ENCODE measurements at places on chromosomes 7 and 10.
A peak's percentile ranks its signal among the peaks of the same experiment; 100 is the strongest.

GRCh38 chr7:131483586-131483985, 72.8 kb downstream of the PODXL start:
- DNase-seq = no peak

DNA sequence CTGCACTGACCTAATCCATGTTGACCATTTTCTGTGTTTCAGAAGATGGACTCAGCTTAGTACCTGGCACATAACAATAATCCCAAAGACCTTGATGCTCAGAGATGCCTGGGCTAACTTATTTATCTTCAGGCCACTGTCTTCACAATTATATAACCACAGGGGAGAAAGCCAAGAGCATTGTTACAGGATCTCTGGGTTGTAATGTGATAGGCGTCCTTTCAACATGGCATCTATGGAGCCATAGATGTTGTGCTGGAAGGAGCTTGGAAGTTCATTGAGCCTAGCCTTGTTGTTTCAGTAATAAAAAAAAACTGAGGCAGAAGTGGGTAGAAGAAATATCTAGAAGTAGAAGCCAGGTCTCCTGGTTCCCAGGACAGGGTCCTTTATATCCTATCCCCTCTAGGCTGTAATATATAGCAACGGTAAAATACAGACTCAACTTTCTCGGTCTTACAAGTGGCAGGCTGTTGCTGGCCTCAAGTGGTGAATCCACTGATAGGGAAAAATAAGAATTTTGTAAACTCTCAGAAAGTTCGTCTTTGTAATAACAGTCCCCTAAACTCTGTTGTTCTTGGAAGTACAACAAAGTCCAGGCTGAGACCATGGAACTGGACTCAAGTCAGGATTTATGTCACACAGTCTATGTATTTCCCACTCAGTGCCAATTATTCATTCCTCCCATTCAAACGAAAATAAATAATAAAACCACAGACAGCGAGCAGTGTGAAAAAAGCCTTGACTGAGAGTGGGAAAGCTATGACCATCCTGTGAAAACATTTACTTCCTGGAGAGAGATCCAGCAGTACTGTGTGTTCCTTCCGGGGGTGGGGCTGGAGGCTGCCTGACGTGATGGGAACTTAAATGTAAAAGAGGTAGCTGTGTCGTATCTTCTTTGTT, 277.6 kb downstream of the REEP3 start:
- no peak for DNase-seq

DNA sequence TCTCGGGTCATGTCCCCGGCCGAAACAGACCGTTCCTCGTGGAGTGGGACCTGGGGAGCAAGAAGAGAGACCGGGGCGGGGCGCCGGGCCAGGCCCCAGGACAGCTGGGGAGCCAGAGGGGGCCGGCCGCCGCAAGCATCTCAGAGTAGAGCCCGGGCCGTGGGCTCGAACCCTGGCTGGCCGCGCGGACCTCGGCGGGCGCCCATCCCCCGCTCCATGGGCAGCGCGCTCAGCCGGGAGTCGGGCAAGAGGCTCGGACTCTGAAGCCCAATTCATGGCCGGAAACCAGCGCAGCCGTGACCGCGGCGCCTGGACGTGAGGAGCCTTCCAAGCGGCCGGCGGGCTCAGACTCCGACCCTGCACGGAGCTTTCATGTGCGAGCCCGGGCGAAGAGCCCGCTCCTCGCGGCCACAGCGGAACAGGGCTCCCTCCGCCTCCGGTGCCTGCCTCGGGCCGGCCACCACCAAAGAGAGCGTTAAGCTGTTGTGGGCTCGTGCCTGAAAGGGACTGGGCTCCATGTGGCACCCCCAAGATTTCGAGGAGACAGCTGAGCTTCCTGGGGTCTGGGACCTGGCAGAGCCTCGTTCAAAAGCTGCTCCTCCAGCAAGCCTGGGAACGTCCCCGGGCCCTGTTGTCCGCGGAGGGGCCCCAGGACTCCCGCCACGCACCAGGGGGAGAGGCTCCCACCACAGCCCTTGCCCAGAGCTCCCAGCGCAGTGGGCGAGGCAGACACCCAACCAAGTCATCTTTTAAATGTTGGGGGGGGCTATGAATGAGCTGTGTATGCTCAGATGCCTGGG, 757 bp upstream of the GRID1 start:
- DNase-seq = no peak

- DNase-seq = no peak
Measured at GRCh38 chr10:61321041-61321857, 131.9 kb downstream of the TMEM26 start.

DNA sequence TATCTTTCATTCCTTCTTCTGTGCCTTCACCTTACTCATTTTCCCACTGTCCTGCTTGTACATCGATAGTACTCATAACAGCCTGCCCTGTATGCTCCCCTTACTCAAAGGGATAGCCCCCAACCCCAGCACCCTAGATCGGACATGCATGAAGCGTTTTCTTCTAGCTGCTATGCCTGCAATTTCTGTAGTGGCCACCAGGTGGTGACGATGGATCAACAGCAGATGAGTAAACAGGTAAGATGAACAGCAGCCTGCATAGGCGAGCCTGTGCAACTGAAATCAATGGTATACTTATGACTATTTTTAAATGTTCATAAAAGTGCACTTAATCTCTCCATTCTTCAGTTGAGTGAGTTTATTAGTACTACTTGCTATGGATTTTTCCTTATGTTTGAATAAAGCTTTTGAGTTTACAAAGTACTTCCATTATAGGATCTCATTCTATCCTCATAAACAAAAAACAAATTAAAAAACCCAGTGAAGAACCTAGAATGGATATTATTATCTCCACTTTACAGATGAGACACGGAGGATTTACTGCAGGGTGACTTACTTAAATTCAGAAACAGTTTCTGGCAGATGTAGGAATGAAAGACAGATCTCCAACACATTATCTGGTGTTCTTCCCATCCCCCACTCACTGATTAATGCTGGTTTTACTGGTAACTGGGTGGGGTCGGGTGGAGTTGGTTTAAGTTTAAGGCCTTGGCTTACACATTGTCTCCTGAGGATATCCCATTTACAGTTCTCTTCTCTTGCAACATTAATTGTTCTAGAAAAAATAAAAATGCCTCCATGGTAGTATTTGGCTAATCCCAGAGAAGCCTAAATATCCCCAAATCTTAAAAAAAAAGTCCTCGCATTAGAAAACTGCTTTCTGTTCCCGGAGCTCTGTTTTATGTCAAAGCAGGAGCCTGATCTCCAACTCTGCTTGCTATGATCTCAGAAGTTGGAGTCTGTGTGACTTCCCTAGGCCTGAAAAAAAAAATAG, 222.1 kb downstream of the GLI3 start:
- DNase-seq = peak; percentile 19

DNA sequence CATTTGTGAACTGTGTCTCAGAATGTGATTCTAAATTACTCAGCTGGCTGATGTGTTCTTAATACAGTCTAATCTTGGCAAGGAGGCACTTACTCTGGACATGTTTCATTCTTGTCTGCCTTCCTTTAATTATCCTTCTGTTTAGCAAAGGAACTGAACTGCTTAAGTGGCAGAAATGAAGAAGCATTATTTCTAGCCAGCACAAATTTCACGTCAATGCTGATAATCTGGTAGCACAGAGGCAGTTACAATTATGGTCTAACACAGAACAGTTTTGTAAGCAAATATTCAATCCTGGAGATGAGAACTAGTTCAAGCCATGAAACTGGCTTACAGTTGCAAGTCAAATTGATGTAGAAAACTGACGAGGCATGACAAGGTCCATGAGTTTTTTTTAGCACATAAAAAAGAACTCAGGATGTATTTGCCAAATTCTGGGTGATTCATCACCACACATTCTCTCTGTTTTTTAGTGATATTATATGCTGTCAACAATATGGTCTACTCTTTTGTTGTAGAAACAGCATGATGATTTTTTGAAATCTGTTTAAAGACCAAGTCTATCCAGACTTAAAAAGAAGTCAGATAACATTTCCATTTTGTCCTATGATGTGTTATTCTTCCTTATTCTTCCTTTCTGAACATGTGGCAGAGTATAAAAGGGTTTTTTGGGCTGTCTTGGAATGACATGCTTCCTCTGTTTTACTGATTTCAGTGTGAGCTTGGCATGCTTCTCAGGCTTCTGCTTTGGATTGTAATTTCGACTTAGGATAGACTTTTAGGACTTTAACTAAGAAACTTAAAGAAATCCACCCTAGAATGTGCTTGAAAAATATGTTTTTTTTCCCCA, 154.8 kb downstream of the DNAJB9 start:
- no peak for DNase-seq

- no peak for DNase-seq
Measured at GRCh38 chr7:2530071-2530987, 10.8 kb downstream of the LFNG start.

- no peak for DNase-seq
Measured at GRCh38 chr10:73974309-73974946, 23.5 kb upstream of the VCL start.

- DNase-seq = no peak
Measured at GRCh38 chr10:75956624-75957023, 525.2 kb downstream of the LRMDA start.

DNA sequence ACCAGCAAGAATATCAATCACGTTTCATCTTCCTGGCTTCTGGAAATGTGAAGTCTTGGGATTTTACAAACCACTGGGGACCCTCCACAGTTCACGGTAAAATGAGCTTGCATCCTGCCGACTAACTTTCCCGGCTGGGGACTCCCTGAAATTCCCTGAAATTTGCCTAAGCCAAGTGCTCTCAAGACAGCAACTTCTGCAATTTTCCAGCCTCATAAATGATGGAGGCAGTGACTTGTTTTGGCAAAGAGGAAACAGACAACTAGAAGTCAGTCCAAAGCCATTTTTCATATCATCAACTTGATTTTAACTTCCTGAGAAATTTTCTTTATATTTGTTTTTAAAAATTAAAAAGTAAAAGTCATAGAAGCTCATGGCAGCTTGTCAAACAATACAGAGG, 212.3 kb downstream of the FANK1 start:
- no peak for DNase-seq

DNA sequence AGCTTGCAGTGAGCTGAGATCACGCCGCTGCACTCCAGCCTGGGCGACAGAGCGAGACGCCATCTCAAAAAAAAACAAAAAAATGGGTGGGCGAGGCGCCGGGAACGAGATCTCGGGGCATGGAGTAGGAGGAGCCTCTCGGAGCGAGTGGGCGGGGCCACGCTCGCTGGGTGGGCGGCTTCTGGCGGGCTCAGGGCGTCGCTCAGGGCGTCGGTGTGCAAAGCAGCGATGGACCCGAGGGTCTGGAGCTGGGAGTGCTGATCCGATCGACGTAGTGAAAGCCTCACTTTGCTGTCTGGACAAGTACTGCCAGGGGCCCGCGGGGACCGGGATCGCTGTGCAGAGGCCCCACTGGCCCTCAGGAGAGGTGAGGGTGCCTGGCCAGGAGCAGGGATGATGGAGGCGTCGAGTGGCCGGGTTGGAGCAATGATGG, 22.6 kb upstream of the AMZ1 start:
- no peak for DNase-seq

DNA sequence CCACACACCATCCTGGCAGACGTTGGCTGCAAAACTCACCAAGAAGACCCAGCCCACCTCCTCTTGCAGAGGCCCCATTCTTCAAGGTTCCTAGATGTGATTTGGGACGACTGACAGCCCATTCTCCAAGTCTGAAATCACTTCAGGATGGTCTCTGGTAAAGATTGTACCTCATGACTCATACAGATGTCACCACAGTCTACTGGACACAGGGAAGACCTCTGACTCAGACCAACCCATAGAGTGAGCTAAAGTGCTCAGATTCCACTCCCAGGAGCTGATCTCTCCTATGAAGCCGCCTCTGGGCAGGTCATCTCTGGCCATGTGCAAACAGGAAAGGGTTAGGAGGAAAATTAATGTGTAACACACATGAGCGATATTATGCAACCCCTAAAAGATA, 102.4 kb upstream of the VWC2 start:
- no peak for DNase-seq

DNA sequence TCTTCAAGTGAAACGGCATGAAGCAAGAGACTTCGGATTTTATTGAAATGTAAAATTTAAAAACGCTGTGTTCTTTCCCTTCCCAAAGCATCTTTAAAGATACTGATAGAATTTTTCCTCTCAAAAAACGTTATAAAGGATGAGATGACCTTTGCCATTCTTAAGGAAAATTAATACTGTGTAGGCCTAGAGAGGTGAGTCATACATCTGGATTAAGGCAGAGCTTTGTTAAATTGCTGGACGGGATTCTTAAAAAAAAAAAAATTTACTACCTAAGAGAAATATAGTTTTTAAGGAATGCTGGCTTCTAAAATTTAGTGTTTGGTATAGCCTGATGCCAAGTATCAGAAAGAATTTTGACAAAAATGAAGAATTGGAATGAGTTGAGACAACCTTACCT, 6.3 kb upstream of the HBP1 start:
- DNase-seq = no peak

- DNase-seq = no peak
Measured at GRCh38 chr7:35545831-35546230, 149.1 kb downstream of the HERPUD2 start.

- DNase-seq = no peak
Measured at GRCh38 chr7:114083166-114084001, 164.6 kb upstream of the PPP1R3A start.

DNA sequence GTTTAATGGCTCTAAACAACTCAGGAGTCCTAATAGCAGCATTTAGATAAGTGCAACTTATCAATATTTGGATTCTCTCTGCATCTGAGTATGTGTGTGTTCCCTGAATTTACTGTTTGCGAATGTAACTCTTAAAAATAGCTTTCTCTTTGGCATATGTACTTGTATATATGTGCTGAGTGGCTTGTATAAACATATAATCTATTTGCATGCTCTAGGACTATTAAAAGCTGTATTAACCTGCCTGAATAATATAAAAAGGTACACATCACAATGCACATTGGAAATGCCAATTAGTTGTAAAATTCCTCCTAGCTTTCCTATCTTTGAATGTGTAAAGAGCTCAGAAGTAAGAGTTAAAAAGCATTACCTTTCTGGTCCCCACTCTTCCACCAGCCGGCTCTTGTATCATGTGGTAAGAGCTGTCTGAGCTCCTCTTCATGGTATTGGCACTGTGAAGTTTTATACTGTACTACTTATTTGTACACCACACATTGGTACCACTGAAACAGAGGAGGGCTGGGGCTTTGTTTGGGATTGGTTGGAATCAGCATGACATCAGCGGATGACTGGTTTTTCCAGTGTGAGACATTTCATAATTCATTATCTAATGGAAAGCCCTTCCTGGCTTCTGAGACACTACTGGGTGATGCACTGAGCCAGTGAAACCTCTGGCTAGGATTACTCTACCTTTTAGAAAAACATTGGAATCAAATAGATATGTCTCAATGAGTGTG, at the start of gene INHBA:
INHBA (minus strand) TSS at position 456 of the 737 bp plus-strand sequence. CDS start 2,716 bp downstream, outside the sequence.
- DNase-seq = no peak

- DNase-seq = no peak
Measured at GRCh38 chr7:129390314-129390713, 43.9 kb upstream of the STRIP2 start.

DNA sequence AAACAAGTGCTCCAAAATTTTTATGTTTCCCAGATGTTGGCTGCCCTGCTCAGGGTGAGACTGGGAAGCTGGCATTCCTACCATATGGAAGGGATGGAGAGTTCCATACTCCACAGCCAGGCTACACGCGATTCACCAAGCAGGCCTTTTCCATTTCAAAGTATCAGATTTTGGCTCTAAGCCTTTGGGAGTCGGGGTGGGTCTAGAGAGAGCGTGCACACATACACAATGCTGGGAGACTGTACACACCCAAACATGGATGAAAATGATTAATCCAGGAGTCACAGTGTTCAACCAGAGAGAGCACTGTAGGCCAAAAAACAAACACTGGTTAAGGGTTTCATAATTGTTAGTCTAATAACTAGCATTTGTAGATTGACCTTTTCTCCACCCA, 295.0 kb downstream of the BICC1 start:
- DNase-seq = no peak

Data from stimulated activated CD4-positive, alpha-beta T cell treated with anti-CD3 and anti-CD28 coated beads, TNF-alpha, amount 100 ng/mL, for 48 hours (primary cell).